Right kidney (tissue), 9 donors: ENCODE measurements at places on chromosomes 2 and 18.

DNA sequence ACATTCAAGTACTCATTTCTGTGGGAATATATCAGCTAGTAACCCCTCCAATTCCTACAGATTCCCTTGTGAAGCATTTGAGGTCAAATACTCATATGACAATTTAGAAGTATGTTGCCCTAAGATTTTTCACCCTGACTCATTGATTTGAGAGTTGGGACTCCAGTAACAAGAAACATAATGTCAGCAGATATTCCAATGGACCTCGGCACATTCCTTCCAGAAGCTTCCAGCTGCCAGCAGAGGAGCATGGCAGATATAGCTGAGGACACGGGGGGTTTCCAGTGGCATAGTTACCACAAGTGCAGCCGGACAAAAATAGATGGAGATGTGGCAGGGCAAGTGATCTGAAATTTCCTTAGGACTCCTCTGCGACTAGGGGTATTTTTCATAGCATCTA is 101.9 kb upstream of the ARHGAP28 start:
- no peak for DNase-seq

GRCh38 chr18:49137093-49137492 is 186.3 kb upstream of the SMAD7 start:
- DNase-seq = no peak

DNA sequence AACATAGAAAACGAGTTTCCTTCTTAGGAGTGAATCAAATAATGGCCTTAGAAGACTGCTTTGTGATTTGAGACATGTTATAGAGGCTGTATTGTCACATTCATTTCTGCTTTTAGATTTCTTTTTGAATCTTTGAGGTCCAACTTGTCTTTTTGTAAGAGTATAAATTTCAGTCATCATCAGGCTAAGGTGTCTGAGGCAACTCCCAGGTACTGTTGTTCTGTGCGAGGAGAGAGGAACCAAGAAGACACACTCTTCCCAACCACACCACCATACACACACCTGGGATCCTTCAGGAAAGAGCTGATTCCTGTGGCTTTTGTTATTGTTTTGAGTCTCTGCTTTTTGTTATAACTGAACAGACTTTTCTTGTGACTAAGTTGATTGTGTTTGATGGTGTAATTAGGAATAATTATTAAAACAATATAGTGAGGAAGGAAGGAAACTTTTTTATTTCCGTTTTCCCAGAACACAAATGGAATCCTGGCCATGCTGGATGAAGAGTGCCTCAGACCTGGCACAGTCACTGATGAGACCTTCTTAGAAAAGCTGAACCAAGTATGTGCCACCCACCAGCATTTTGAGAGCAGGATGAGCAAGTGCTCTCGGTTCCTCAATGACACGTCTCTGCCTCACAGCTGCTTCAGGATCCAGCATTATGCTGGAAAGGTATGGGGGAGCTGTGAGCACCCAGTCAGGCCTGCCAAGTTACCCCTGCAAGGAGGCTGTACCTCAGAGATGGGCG is 140.4 kb downstream of the MYO1B start:
- no peak for DNase-seq

DNA sequence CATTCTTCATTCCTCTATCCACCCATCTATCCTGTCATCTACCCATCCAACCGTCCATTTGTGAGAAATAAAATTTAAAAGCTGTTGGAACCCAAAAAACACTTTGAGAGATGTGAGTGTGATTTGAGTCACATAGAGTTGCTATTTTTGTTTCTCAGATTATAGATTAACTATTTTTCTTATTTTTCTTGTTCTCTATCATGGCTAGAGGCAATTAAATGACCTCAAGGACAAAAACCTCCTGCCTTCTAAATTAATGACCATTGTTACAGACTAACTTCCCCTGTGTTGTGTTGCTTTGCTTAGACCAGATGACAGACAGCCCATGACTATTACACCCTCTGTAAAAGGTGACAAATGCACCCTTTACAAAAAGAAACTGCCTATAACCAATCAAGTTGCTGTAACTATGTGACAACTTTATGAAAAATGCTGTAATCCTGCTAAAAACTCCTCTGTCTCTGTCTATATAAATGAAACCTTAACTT is 207.9 kb upstream of the CXCR4 start:
- DNase-seq = no peak

DNA sequence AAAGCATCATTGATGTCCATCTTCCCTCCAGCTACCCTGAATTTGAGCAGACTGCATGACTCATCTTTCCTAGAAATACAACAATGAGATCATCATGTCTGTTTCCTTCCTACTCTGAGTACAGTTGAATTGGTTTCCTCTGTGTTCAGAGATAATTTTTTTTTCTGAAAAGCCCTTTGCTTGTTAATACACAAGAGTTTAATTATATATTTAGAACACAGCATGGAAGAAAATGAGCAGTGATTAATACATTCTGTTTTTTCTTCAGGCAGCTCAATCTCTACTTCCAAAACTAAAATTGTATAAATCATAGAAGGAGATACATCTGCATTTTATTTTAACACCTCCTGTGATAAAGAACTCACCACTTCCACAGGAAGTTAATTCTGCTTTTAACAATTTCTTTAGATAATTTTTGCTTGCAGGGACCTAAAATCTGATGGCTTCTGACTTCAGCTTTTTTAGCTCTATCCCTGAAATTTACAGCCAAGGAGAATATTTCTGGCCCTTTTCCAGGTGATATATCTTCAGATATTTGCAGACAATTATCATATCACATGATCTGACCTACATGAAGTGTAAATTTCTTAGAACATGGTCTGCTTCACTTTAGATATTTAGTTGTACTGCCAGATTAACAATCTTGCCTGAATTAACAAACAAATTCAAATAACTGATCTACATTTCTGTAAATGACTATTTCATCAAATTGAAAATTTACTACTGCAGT is 249.0 kb downstream of the TRIB2 start:
- no peak for DNase-seq

- DNase-seq = no peak
These were observed 34.3 kb downstream of the NETO1 start for GRCh38 chr18:72833471-72833870.

GRCh38 chr18:42606886-42607495 is 508.5 kb downstream of the RIT2 start:
- DNase-seq = no peak

GRCh38 chr2:162433491-162433890 is 89.6 kb downstream of the GCA start:
- DNase-seq = no peak

- DNase-seq = no peak
These were observed 3.1 kb downstream of the C2orf81 start for GRCh38 chr2:74418312-74418711.

- DNase-seq = no peak
These were observed 254.3 kb downstream of the XIRP2 start for GRCh38 chr2:167142554-167142953.

DNA sequence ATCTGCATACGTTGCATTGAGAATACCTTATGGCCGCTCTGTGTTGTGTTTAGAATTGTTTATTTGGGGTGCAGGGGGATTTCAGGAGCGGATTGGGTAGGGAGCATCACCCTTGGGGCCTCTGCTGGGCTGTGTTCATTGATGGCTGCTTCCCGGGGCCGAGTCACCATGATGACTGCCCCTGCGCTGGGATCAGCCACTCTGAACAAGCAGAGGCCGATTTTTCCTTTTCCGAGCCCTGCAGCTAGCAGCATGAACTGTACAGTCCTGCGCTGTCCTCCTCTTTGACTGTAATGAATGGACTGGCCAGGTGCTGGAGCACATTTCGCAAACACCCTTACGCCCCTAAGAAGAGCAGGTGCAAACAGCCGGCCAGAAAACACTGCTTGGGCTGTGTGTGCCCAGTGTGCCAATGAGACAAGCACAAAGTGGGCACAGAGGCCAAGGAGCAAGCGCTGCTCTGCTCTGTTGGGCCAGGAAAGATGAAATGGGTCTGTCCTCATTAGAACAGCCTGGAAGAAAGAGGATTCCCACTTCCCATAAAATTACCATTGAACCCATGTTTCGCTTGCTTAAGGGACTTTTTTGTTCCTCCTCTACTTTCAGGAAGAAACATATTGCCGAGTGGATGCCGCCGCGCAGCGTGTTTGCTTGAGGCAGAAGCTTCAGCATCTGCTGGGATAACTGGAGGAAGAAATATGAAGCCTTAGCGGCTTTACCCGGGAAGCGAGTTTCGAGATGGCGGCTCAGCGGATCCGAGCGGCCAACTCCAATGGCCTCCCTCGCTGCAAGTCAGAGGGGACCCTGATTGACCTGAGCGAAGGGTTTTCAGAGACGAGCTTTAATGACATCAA is 82.7 kb downstream of the SH3BP4 start:
- no peak for DNase-seq

DNA sequence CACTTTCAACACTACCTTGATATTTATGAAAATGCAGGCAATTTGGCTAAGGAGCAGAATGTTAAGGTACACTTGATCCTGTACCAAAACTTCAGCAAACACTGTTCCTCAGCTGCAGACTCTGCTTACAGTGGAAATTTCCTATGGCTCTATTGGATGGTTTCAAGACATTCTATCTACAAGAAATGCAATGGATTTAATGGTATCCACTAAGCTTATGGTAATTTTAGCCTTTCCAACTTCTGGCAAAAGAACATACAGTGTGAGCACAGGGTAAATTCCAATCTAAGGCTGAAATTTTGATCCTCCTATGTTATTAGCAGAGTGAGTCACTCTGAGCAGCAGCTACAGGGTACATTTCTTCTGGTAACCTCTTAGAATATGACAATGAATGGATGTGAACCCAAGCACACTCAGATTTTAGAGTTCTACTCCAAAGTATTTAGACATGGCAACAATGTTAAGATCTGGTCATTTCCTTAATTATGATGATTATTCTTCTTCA is 361.8 kb upstream of the PIK3C3 start:
- no peak for DNase-seq

DNA sequence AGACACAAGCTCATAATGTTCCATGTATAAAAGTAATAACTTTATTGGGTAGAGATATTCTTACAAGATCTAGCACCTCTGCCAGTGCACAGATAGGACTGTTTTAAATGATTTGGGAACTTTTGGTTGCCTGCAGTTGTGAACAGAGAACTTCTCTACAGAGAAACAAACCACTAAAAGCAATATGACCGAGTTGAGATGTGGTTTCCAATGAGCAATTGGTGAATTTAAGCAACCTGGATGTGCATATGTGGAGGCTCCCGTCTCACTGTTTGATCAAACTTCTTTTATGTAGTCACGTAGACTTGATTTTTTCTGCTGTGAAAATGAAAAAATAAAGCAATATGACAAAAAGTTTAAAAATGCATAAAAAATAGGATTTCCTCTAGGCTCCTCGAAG is 7.8 kb downstream of the SOX11 start:
- DNase-seq = no peak

DNA sequence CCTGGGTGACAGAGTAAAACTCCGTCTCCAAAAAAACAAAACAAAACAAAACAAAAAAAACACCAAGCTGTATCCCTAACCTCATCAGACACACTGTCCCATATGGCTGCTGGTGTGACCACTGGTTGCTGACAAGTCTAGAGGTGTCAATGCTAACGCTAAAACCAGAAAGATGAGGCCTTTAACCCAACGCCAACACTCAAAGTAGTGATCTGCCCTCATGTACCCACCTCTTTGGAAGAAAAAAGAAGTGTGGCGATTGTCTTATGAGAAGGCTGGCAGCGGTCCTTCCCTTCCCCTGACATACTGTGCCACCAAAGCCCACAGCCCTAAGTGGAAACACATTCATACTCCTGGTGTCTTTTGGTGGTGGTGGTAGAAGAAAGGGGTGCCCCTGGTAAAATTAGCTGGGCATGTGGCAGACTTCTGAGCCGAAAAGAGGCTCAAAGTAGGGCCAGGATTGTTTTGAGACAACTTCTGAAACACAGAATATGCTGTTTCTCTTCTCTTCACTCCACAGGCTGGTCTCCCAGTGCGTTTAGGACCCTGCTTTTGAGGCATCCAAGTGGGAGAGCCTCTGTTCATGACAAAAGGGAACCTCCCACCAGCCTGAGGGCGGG is 9.8 kb downstream of the SERTAD2 start:
- no peak for DNase-seq

DNA sequence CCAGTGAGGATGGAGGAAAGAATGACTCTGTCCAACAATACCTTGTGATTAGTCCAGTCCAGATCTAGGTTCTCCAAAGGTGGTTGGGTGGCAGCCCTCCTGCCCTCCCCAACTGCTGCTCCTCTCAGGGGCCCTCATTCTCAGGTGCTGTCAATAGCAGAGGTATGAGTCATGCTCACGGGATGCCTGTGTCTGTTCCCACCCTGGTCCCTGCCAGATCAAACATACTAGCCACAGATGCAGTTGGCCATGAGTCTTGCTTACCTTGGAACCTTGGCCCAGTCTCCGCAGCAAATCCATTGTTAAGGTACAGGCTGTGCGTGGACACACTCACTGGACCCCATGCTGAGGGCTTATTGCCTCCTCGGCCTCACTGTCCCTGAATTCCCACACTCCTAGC is 24.9 kb upstream of the RPIA start:
- no peak for DNase-seq

DNA sequence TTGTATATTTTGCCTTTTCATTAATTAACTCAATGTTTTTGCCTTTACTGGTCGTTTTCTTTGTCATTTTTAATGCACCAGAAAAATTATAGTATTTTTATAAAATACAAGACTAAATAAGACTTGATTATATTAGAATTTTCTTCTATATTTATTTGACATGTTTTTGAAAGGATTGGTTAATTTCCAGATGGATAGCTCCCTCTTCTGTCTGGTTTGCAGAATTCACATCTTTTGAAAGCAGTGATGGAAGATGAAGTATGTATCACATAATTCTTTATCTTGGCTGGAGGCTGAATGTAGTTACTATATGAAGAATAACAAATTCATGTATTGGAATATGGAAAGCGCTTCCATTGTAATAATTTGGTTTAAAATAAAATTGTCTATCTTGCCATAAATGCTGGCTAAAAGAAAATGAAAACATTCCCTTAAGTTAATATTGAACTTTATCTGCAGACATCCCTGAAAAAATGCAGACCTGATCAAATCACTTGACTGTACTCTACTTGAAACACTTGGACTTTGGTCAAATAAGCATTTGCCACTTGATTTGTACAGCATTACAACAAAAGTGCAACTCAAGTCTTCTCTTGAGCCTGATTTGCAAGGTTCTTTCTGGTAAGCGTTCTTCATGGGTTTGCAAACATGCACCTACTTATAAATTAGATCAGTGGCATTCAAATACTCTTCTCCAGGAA is 86.3 kb upstream of the EFEMP1 start:
- DNase-seq = peak; percentile 21

DNA sequence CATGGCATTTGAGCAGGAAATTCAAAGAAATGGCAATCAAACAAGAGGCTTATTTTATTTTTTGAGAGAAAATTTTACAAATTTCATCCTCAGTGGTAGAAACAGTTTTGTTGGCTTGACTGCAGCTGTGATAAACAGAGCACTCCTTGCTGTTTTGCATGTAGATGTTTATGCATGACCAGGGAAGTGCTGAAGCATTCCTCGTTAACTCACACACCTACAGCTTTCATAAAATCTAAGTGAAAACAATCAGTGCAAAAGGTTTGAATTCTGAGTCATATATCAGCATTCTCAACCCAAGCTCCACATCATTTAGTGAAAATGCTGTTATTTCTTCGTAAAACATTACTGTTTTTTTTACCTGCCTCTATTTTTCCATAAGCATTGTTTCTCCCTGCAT is 146.6 kb upstream of the CCDC68 start:
- no peak for DNase-seq
